Stimulated activated CD4-positive, alpha-beta T cell treated with anti-CD3 and anti-CD28 coated beads, Interleukin-15, amount 100 ng/mL, for 48 hours (primary cell): ENCODE measurements at places on chromosomes 1 and 21.

DNA sequence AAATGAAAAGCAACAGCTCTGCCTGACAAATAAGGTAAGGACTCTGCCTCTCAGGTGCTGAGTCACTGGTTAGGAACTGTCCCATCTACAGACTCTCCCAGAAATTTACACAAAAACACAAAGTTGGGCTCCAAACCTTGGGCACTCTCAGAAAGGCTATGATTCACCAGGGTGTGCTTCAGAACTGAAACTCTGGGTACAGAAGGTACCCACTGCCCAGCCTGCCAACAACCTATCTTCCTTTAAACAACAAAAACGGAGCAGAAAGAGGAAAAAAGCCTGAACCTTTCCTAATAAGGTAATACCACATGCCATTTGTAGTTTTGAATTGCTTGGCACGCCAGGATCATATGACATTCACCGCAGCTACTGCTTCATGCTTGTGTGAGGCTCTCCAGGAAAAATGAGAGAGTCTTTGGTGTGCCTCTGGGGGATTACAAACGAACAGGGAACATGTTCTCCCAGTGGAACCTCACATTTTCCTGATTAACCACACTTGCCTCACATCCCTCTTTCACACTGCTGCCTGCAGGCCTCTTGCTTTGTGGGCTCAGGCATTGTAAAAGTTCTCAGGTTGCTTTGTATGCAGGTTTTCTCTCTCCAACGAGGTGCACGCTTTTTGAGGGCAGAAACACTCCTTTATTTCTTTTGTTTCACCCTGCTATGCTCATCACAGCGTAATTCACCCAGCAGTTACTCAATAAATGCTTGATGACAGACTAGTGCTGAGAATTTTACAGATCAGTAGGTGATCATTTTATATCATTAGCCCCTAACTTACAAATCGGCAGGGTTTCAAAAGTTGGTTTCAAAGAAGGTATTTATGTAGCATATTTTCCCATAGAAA is 65.1 kb downstream of the GADD45A start:
- DNase-seq = no peak

DNA sequence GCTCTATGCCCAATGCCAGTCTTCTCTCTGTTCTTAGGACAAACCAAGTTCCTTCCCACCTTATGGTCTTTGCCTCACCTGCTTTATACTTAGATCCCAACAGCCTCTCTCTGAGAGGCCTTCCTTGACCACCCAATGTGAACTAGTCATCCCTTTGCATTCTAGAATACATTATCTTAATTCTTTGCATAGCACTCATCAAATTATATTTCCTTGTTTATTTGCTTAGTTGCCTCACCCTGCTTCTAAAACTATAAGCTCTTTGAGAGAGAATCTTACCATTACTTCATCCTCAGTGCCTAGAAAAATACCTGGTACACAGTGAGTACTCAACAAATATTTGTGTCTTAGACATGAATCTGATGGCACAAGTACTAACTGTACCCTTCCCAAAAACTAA is 8.0 kb downstream of the PIGP start:
- no peak for DNase-seq

DNA sequence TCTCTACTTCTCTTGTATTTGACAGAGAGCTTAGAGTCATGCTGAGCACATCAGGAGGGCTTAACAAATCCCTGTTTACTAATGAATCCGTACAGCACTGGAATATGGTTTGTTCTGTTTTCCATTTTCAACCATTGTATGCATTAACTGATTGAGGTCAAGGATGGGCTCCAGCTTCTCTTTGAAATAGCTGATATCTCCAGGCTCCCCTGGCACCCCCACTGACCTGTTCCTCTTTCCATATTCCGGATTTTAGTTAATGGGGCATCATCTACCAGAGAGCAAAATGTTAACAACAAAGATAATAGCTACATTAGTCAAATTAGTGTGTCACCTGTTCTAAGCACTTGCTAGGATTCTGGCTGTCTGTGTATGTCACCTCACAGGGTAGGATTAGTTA is 57.6 kb downstream of the NENF start:
- no peak for DNase-seq

- no peak for DNase-seq
Measured at GRCh38 chr1:25178917-25179561, 53.3 kb downstream of the SYF2 start.

DNA sequence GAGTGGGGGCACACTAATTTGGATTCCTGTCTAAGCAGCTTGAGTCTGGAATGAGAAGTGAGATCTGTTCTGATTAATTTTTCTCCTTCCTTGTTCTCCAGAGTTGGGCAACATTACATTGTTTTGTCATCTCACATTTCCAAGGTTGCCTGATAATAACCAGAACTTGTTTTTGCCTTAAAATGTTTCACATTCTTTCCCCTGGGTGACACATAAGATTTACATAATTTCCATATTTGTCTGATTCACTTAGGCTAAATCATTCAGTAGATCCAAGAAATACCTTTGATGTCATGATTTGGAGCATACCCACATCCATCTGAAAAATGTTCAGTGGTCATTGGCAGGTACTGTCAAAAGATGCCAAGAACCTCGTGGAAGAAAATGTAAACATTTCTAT is 60.3 kb downstream of the XCL2 start:
- no peak for DNase-seq

GRCh38 chr1:218878369-218878768 is 295.3 kb upstream of the LYPLAL1 start:
- DNase-seq = no peak

GRCh38 chr1:118739501-118739900 is 248.6 kb downstream of the TBX15 start:
- DNase-seq = no peak

DNA sequence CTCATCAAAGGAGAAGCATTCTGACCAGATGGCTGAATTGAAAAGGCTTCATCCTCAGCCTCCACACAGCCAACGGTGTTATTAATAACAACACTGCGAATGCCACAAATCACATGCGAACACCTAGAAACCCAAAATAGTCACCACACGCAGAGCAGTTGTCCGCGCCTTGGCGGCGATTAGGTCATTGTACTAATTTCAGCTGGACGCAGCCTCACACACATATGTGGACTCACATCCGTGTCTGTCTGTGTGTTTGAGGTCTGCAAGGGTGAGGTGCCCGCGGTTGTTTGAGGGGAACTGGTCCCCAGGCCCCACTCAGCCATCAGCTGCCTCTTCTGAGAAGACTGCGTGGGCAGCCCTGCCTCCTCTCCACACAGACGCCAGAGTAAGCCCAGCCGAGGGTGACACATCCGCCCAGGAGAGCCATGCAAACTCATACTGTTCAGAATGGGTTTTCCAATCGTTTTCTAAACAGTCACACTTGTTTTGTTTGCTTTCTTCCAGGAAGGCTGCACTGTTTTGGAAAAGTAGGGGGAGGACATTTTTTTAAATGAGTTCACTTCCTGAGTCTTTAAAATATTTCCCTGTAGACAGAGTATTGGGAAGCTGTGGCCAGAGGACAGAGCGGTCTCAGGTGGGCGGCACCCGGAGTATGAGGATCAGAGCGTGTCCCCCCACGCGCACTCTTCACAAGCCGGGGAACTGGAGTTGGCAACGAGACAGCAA is 53.4 kb downstream of the TOMM20 start:
- DNase-seq = peak; percentile 74

DNA sequence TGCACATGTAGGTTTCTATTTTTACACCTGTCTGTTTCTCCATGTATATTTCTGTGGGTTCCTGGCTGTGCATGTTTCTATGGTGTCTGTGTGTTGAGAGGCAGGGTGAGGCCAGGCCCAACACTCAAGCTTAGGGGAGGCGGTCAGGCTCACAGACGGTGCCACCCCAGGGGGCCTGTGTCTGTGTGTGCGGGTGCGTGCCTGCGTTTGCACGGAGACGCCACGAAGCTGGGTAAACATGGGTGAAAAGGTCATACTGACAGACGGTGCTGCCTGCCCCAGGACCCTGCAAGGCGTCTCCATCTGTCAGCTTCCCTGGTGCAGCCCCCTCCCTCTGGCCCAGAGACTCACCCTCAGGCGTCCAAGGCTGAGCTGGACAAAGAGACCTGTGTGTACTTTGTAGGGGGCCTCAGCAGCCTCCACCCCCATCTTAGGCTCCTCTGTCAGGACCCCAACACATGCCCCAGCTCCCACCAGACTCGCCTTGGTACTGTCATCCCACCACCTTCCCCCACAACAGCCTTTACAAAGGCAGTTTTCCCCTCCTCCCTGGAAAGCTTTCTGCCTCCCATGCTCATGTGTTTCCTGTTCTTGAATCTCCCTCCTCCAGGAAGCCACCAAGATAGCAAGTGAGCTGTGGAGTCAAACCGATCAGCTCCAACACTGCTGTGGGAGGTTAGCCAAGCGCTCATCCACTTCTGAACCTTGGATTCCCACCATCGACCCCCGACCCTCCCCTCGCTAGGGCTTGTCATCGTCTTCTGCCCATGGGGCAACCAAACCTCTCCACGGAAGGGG is 34.1 kb downstream of the PTPRF start:
- no peak for DNase-seq

DNA sequence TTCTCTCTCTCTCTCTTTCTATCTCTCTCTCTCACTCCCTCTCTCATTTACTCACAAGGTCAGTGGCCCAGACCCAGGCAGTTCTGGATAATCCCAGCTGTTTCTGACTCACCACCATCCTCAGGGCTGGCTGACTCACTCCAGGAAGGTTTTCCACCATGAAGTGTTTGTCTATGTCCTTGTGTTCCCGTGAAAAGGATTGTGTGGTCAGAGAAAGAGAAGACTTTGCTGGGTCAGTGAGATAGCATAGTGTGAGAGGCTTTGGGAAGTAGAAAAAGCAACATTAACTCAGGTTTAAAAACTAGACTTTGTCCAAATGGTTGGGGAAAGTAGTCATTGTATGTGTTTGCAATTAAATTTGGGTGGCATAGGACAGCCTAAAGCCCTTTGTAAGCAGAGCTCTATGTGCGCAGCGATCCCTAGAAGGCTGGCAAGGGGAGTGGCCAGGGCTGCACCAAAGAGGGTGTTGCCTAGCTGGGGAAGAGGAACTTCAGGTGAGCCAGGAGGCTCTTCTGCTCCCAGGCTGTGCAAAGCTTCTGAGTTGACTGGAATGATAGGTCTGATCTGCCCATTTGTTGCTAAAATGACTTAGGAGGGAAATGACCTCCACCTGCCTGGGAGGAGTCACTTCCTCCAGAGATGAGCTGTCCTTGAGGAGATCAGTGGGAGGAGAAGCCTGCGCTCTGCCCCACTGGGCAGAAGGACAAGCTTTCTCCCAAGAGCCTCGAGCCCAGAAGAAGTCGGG is 4.9 kb upstream of the CAPN2 start:
- no peak for DNase-seq

GRCh38 chr1:107899655-107900054 is 65.3 kb downstream of the VAV3 start:
- no peak for DNase-seq

DNA sequence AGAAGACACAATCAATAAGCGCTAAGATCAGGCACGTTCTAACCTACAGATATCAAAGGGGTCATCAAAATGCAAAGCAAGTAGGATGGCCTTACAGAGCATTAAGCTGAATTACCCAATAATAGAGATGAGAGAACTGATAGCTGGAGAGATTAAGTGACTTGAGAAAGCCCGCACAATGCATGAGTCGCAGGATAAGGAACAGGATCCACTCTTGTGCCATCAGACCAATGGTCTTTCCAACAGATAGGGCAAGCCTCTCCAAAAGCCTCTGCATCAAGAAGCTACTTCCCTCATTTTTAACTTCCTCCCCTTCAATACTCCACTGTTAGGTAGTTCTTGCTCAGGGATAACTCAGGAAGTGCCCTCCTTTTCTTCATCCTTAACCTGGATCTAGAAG is 2.6 kb downstream of the CHML start:
- no peak for DNase-seq

- DNase-seq = no peak
Measured at GRCh38 chr1:232995189-232995588, 44.8 kb downstream of the NTPCR start.

GRCh38 chr1:8736927-8737326 is 80.5 kb downstream of the RERE start:
- DNase-seq = no peak

- DNase-seq = no peak
Measured at GRCh38 chr21:41124641-41125201, 43.2 kb upstream of the BACE2 start.

DNA sequence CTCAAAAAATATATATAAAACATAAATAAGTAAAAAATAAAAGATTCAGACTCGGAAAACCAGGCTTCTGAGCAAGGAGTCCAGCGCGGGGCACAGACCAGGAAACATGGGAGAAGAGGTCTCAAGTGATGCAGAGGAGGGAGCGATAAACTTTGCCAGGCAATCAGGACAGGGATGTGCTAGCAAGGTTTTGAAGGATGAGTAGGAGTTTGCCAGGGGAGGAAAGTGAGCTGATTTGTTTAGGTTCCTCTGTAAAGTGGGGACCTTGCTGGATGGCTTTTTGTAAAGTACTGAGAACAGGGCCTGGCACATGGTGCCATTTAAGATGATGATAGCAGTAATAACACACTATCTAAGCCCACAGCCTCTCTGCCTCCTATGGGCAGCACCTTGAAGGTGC is 86.1 kb downstream of the SPSB1 start:
- DNase-seq = no peak

- DNase-seq = no peak
Measured at GRCh38 chr1:164559342-164560051, 513 bp downstream of the PBX1 start.

DNA sequence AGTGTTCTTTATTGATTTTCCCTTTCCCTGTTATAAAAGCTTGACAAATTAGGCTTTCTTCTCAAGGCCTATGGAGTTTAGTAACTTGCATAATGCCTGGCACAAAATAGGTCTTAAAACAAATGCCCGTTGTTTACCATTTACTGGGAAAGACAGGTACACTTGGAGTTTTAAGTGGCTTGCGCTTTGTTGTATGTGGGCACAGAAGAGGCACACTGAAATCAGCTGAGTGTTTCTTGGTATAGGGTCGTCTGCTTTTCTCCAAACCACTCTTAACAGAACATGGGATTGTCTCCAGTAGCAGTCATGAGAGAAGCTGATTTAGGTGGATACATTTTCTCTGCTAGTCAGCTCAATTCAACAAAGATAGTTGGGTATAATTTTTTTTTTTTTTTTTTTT is 132.5 kb downstream of the SYT14 start:
- DNase-seq = no peak
